ENCODE measurements at places on chromosomes 1 and 21.
A peak's percentile ranks its signal among the peaks of the same experiment; 100 is the strongest.

DNA sequence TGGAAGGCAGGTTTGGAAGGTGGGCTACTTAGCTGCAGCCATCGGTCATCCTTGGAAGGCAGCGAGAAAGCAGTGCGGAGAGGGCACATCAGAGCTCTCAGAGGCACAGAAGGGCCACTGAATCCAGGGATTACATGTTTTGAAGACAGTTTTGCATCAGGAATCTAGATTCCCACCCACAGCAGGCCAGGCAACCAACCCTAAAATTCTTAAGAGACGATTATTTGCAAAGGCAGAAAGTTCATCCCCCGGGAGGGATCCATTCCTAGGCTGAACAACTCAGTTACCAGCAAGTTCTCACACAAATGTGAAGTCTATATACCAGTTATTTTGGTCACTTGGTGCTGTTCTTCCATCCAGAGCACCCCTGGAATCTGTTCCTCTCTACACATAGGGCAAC, 457.3 kb upstream of the VAMP3 start:
- no peaks in the 10 kb centered on the region for H3K27me3 ChIP-seq
- H3K4me3 ChIP-seq, result no peak overlapping the region
- H3K4me1 ChIP-seq, result no peaks in the 10 kb centered on the region
- no peak overlapping the region for H3K27ac ChIP-seq
- DNase-seq, result no peak

DNA sequence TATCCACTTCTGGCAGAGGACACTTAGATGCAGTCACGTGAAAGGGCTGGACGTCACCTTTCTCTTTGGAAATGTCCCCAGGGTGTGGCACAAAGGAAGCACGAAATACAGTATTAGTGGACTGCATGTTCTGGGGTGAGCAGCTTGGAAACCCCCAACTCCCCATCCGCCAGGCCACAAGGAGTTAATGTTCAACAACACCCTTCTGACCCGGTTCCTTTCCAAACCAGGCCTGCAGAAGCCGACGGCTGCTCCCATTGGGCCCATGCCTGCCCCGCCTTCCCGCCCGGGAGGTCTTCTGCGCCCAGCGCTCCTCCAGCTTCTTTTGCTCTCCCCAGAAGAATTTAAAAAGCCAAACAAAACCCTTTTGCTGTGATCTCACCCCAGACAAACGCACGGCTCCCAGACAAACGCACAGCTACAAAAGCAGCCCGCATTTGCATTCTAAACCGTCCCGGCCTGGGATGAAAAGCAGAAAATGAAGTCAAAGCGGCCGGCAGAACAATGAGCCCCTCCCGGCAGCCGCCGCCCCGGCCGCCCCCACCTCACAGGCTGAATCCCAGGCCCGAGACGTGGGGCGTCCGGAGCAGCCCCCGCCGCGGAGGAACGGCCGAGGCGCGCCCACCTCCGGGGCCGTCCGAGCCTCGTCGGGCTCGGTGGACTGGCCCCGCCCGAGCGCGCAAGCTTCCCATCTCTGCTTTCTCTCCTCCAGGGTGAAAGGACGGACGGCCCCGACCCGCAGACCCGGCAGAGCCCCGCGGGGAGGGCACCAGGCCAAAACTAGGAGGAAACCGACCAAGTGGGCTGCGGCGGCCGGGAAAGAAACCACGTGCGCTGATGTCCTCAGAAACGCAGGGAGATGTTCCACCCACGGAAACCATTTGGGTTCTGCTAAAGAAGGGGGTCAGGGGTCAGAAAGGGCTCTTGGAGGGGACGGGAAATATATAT, 101.9 kb downstream of the PLPP3 start:
- H3K4me3 ChIP-seq, result peak overlapping the region; percentile 52
- H3K4me1 ChIP-seq, result peaks cover 6% of the 10 kb centered on the region
- H3K27ac ChIP-seq, result no peak overlapping the region
- no peaks in the 10 kb centered on the region for H3K36me3 ChIP-seq
- H3K27me3 ChIP-seq, result no peaks in the 10 kb centered on the region

DNA sequence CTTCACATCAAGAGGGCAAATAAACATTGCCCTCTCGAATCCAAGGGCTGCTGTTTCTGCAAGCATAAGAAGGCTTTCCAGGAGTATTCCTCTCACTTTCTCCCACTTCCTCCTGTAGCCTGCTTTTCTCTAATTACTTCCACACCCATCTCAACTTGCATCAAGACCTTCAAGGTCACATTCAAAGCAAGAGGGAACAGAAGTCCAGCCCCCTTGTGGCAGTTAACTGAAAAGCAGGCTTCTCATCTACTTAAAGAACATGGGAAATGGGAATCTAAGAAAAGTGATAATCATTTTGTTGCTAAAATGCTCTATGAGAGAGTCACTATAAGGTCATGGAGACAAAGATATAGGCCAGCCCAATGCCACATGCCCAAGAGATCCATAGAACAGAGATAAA, 874.4 kb downstream of the KCNT2 start:
- H3K27me3 ChIP-seq, result no peaks in the 10 kb centered on the region
- DNase-seq, result peak; percentile 19
- no peak overlapping the region for H3K4me3 ChIP-seq
- H3K36me3 ChIP-seq, result no peaks in the 10 kb centered on the region
- H3K27ac ChIP-seq, result no peak overlapping the region
- H3K4me1 ChIP-seq, result no peaks in the 10 kb centered on the region

- H3K27ac ChIP-seq, result no peak overlapping the region
- no peak overlapping the region for H3K4me3 ChIP-seq
- 0 out of 2 replicates have a peak, but pooled peaks cover under 1% of the 10 kb centered on the region for H3K4me1 ChIP-seq
- no peaks in the 10 kb centered on the region for H3K36me3 ChIP-seq
Observed at GRCh38 chr21:32406405-32406804, 6.1 kb upstream of the EVA1C start.

GRCh38 chr1:246005067-246005466, 502.0 kb downstream of the SMYD3 start:
- no peaks in the 10 kb centered on the region for H3K4me1 ChIP-seq
- no peak overlapping the region for H3K27ac ChIP-seq
- DNase-seq, result no peak
- H3K36me3 ChIP-seq, result no peaks in the 10 kb centered on the region
- no peaks in the 10 kb centered on the region for H3K27me3 ChIP-seq

- no peaks in the 10 kb centered on the region for H3K4me1 ChIP-seq
- no peak for DNase-seq
- peak overlapping the region; percentile 60 for H3K4me3 ChIP-seq
Observed at GRCh38 chr1:65525266-65526048, 105.0 kb downstream of the LEPR start.

GRCh38 chr21:25559746-25560145, 47.5 kb downstream of the MRPL39 start:
- peaks cover 15% of the 10 kb centered on the region for H3K27me3 ChIP-seq
- H3K4me3 ChIP-seq, result no peak overlapping the region
- no peak overlapping the region for H3K27ac ChIP-seq
- DNase-seq, result no peak
- H3K4me1 ChIP-seq, result no peaks in the 10 kb centered on the region

- H3K27ac ChIP-seq, result no peak overlapping the region
- DNase-seq, result no peak
- no peak overlapping the region for H3K4me3 ChIP-seq
- H3K27me3 ChIP-seq, result no peaks in the 10 kb centered on the region
- H3K36me3 ChIP-seq, result no peaks in the 10 kb centered on the region
- H3K4me1 ChIP-seq, result no peaks in the 10 kb centered on the region
Observed at GRCh38 chr1:5873556-5873955, 118.7 kb downstream of the NPHP4 start.

GRCh38 chr1:169610858-169611257, 19.1 kb downstream of the SELP start:
- no peaks in the 10 kb centered on the region for H3K36me3 ChIP-seq
- H3K4me3 ChIP-seq, result no peak overlapping the region
- H3K27me3 ChIP-seq, result no peaks in the 10 kb centered on the region

DNA sequence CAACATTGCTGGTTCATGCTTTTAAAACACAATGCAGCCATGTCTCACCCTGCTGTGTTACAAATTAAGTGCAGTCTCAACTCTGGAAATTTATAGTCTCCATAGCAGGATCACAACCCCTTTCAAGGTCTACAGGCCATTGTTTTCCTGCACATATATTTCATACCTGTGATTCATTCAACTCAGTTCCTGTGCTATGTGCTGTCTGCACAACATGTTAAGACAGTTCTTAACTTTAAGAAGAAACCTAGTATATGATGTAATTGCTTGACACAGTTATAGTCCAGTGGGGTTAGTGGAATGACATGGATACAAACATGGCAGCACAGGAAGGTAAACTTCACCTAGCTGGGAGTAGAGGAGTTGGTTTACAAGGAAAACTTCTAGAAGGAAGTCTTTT, 106.4 kb downstream of the IFI44 start:
- no peak overlapping the region for H3K4me3 ChIP-seq
- DNase-seq, result no peak
- no peaks in the 10 kb centered on the region for H3K27me3 ChIP-seq
- no peak overlapping the region for H3K27ac ChIP-seq
- no peaks in the 10 kb centered on the region for H3K36me3 ChIP-seq

GRCh38 chr1:29532285-29532684, 296.0 kb downstream of the PTPRU start:
- no peak for DNase-seq
- H3K4me3 ChIP-seq, result no peak overlapping the region
- no peaks in the 10 kb centered on the region for H3K27me3 ChIP-seq
- no peak overlapping the region for H3K27ac ChIP-seq
- H3K36me3 ChIP-seq, result no peaks in the 10 kb centered on the region

DNA sequence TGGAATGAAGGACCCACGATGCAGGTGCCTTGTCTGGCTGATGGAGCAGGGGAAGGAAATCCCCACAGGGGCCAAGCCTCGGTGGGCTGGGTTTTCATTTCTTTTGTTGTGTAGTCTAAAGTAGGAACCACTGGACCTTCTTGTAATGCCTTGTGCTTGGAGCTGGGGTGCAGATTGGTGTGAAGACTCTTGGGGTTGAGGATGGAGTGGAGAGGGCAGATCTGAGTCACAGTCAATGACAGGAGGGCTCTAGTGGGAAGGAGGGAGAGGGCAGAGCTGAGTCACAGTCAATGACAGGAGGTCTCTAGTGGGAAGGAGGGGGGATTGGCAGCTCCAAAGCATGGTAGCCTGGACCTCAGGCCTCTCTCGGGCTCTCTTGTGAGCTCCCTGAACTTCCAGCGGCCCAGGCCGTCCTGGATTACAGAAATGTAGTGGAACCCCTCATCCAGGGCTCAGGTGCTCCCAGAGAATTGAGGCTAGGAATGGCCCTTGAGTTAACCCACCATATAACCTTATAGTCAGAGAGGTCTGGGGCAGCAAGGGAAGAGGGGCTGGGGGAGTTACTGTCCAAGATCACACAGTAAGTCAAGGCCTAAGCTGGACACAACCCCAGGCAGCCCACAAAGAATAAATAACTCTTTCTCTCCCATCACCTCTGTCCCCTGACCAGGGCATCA, 313.8 kb downstream of the MATN1 start:
- H3K4me3 ChIP-seq, result no peak overlapping the region
- no peaks in the 10 kb centered on the region for H3K27me3 ChIP-seq
- H3K4me1 ChIP-seq, result no peaks in the 10 kb centered on the region
- H3K36me3 ChIP-seq, result no peaks in the 10 kb centered on the region
- H3K27ac ChIP-seq, result no peak overlapping the region

- 0 out of 2 replicates have a peak, but pooled peaks cover 2% of the 10 kb centered on the region for H3K27me3 ChIP-seq
- DNase-seq, result no peak
- H3K27ac ChIP-seq, result no peak overlapping the region
Observed at GRCh38 chr21:42384989-42385388, 10.9 kb downstream of the TMPRSS3 start.

DNA sequence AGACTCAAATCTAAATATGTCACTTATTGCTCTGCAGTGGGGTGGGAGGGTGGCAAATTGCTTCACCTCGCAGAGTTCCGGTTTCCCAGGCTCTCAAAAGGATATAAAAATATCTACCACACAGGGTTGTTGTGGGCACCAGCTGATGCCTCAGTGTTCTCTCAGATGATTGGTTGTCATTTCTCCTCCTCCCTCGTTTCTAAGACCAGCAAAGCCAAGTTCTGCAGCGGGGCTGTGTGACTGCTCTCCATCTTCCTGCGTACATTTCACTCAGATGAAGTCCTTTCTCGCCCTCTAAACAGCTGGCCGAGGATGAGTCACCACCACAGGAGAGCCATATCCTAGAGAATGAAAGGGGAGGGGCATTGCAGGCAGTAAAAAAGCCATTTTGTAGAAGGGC, 35.0 kb upstream of the VWA5B1 start:
- no peak overlapping the region for H3K4me3 ChIP-seq
- no peak for DNase-seq
- no peaks in the 10 kb centered on the region for H3K27me3 ChIP-seq
- no peaks in the 10 kb centered on the region for H3K36me3 ChIP-seq

DNA sequence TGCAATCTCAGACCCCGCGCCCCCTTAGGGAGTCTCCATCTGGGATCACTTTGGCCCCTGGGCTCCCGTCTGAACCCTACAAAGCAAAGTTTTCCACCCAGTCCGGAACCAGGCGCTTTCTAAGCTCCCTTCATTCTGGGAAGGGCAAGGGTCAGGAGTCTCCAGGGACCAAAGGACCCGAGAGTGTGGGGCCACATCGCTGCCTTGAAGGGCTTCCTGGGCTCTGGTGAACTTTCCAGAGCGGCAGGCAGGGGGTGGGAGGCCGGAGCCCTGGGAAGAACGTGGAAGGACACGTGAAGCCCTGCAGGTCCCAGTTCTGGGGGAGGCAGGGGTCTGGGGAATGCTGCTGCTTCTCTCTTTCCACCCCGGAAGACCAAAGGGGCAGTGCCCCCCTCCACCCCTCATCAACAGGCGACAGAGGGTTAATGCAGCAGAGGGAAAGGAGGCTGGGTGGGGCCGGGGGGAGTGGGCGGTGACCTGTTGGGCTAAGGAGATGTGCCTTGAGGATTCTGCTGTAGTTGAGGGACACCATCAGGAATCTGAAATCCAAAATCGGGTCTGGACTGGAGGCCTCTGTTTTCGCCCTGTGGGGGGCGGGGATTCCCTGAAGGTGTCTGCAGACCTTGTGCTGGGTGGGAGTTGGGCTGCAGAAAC, 734 bp downstream of the CDK18 start:
- H3K4me3 ChIP-seq, result peak overlapping the region; percentile 88
- H3K27ac ChIP-seq, result 0 out of 2 replicates have a peak overlapping the region, but pooled peaks have one; percentile 49
- H3K27me3 ChIP-seq, result no peaks in the 10 kb centered on the region
- H3K36me3 ChIP-seq, result no peaks in the 10 kb centered on the region
- no peak for DNase-seq
- no peaks in the 10 kb centered on the region for H3K4me1 ChIP-seq

DNA sequence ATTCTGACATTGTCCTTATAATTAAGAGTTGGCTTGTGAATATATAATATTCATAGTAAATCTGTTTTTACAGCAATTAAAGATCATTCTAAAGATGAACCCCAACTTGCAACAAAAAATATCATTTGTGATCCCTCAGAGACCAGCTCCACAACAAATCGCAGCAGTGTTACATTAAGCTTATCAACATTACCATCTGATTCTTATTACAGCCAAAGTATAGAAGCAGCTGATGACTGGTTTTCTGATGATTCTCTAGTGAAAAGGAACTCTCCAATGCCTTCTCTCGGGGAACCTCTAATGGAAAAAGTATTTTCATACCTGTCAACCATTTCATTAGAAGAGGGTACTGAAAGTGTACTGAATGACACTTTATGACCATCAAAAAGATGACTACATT, 45.4 kb downstream of the C1orf185 start:
- no peaks in the 10 kb centered on the region for H3K36me3 ChIP-seq
- H3K27me3 ChIP-seq, result no peaks in the 10 kb centered on the region
- no peak for DNase-seq
- H3K4me3 ChIP-seq, result no peak overlapping the region

- no peaks in the 10 kb centered on the region for H3K4me1 ChIP-seq
- H3K4me3 ChIP-seq, result no peak overlapping the region
- no peak overlapping the region for H3K27ac ChIP-seq
Observed at GRCh38 chr1:161824618-161825017, 58.5 kb downstream of the ATF6 start.
